HT1080 (cell line): ENCODE measurements at places on chromosomes 3 and 15.
A peak's percentile ranks its signal among the peaks of the same experiment; 100 is the strongest.

DNA sequence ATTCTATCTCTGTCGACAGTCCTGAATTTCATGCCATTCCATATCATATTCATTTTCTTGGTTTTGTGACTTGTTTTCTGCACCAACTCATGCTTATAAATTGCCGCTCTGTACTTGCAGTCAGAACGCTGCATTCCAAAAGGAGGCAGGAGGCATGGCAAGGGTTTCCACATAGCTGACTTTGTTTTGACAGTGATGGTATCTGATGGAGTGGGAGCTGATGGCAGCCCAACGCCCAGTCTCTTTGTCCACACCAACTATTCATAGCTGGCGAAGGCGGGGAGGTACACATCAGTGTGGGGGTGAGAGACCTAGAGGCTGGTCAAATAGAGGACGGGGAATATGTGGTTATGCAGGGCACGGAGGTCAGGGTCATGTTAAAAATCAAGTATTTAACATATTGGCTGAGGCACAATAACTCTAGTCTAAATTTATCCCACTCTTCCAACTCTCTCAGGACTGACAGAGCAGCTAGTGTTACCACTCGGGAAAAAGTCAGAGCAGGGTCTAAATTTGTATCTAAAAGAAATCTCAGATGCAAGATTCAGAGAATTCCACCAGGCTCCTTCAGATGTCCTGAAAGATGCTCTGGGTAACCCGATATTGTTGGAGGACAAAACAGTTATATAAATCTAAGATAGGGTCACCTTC lies 67.8 kb upstream of the ATP13A3 start:
- DNase-seq = no peak

DNA sequence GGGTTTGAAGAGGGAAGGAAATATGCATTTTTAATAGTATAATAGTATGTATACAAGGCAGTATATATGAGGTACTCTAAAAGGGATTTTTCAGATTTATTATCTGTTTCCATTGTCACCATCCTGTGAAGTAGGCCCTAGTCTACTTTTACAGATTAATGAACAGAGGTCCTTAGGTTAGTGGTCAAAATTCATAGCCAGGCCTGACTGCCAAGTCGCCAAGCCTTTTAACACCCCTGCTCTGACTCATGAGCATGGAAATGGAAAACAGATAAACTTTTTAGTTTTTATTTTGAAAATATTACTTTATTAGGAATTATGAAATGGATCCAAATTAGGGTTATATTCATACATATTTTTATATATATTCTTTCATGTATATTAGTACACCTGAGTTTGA lies 146.9 kb downstream of the BBX start:
- DNase-seq = no peak

GRCh38 chr15:64010719-64011118 lies 35.6 kb downstream of the DAPK2 start:
- peak; percentile 94 for DNase-seq

DNA sequence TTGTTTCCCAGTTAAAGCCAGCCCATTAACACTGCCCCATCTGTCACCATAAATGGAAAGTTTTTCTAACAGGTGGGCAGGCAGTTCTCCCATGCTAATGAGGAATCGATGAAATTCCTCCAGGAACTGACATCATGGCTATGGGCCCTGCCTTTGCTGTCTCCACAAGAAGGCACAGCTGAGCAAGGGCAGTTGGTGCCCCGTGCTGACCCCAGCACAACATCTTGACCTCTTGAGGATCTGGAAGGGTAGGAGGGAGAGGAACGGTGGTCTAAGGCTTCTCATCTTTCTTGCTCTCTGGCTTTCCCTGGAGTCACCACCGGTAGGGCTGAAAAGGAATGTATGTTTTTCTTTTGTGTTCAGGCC lies 46.7 kb downstream of the CHCHD6 start:
- DNase-seq = no peak

GRCh38 chr15:31392761-31393401 lies 66.2 kb downstream of the KLF13 start:
- no peak for DNase-seq

- no peak for DNase-seq
Measured at GRCh38 chr15:89498574-89498906, 2.2 kb upstream of the RHCG start.

- no peak for DNase-seq
Measured at GRCh38 chr3:69888040-69888942, 111.2 kb upstream of the SAMMSON start.
